ENCODE measurements at places on chromosomes 2 and 18. TPM values are rescaled to one million over a fixed set of nuclear protein-coding genes. Genes with fewer than 3 reads are reported as not detected.

The ABCG5 gene
- total RNA-seq = not detected

The FSHR gene
- not detected for total RNA-seq

The MOCOS gene
- 12.8 TPM for total RNA-seq

The CUL3 gene
- 102 TPM for total RNA-seq

The FOXI3 gene
- total RNA-seq = not detected

The MARCHF7 gene
- 110 TPM for total RNA-seq

The CAPN14 gene
- total RNA-seq = not detected

The GPBAR1 gene
- total RNA-seq = 13.9 TPM

The ZNF24 gene
- 33.5 TPM for total RNA-seq

The MROH2A gene
- not detected for total RNA-seq

The BOK gene
- 421 TPM for total RNA-seq

The PROKR1 gene
- 0.65 TPM for total RNA-seq

The IL18R1 gene
- 18.9 TPM for total RNA-seq

The DUSP2 gene
- 10.2 TPM for total RNA-seq

The GALNT3 gene
- total RNA-seq = 2.5 TPM

The ANO7 gene
- 0.34 TPM for total RNA-seq

The HTR2B gene
- total RNA-seq = 1.8 TPM

The TEX44 gene
- not detected for total RNA-seq

The RNMT gene
- total RNA-seq = 24.0 TPM

The SMC6 gene
- total RNA-seq = 12.8 TPM

The HJURP gene
- total RNA-seq = 1.9 TPM

The RRM2 gene
- 5.3 TPM for total RNA-seq

The HMSD gene
- not detected for total RNA-seq

The ADD2 gene
- total RNA-seq = 1.5 TPM

The STON1 gene
- 113 TPM for total RNA-seq

The PSMA8 gene
- total RNA-seq = not detected

The TPO gene
- 13.2 TPM for total RNA-seq

Measured in subcutaneous adipose tissue (tissue), 4 donors.